ENCODE measurements at places on chromosomes 12 and 14.

GRCh38 chr14:92906420-92906819 is 16.5 kb upstream of the CHGA start:
- DNase-seq, result no peak

GRCh38 chr12:66392266-66392915 is 90.1 kb downstream of the HELB start:
- no peak for DNase-seq

GRCh38 chr12:25384038-25384892 is 133.5 kb upstream of the KRAS start:
- DNase-seq, result no peak

GRCh38 chr14:35929186-35929585 is 103.0 kb downstream of the BRMS1L start:
- no peak for DNase-seq

GRCh38 chr14:68140806-68141205 is 321.2 kb downstream of the RAD51B start:
- DNase-seq, result no peak

GRCh38 chr12:75116646-75117198 is 92.9 kb downstream of the KCNC2 start:
- DNase-seq, result no peak

GRCh38 chr12:52266514-52266913 is 7.9 kb upstream of the KRT86 start:
- DNase-seq, result no peak

DNA sequence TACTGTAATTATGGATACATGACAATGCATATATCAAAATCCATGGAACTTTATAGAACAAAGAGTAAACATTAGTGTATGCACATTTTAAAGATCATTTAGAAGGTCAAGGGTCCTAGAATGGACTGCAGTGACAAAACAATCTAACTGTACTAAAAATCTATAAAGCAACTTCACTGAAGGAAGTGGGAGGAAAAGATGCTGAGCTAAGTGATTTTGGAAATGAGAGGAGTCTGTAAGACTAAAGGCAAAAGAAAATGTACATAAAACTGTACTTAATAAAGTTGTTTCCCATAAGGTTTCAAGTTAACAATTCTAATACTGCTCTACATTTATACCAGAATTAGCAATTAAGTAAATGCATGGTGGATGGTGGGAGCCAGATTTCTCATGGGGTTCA is 46.9 kb upstream of the HIF1A start:
- DNase-seq, result no peak

- no peak for DNase-seq
Observed at GRCh38 chr14:35051796-35052195, 5.7 kb downstream of the FAM177A1 start.

DNA sequence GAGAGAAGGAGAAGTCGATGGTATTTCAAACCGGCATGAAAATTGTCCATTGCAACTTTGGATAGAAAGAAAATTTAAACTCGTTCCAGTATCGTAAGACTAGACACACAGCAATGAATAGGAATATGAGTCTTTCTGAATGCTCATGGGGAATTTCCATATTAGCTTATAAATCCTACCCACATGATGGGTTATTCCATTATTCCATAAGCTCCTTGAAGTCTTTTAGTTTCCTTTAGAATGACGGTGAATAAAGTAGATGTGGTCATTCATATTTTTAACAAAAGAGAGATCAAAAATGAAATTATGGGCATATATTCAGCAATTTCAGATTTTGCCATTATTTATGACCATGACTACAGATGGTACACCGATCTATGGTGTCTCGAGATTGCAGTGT is 163.4 kb upstream of the HMGA2 start:
- no peak for DNase-seq

GRCh38 chr14:97791906-97792305 is 994.7 kb downstream of the VRK1 start:
- DNase-seq, result no peak

- DNase-seq, result no peak
Observed at GRCh38 chr12:6866163-6866919, 990 bp upstream of the TPI1 start.

DNA sequence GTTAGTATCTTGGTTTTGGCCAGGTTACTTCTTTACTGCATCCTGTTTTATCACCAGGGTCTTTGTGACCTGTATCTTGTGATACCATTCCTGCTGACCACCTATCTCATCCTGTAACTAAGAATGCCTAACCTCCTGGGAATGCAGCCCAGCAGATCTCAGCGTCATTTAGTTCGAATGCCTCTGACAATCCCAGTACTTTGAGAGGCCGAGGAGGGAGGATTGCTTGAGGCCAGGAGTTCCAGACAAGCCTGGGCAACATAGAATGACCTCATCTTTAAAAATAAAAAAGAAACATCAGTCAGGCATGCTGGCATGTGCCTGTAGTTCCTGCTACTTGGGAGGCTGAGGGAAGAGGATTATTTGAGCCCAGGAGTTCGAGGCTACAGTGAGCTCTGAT is 206.5 kb downstream of the SUDS3 start:
- DNase-seq, result no peak
